GOT3 (cell line): ENCODE measurements at places on chromosomes 12 and 14.

- no peak for DNase-seq
Measured at GRCh38 chr14:89484051-89484844, 67.2 kb upstream of the FOXN3 start.

- DNase-seq, result no peak
Measured at GRCh38 chr12:10214136-10214894, 1.6 kb downstream of the GABARAPL1 start.

DNA sequence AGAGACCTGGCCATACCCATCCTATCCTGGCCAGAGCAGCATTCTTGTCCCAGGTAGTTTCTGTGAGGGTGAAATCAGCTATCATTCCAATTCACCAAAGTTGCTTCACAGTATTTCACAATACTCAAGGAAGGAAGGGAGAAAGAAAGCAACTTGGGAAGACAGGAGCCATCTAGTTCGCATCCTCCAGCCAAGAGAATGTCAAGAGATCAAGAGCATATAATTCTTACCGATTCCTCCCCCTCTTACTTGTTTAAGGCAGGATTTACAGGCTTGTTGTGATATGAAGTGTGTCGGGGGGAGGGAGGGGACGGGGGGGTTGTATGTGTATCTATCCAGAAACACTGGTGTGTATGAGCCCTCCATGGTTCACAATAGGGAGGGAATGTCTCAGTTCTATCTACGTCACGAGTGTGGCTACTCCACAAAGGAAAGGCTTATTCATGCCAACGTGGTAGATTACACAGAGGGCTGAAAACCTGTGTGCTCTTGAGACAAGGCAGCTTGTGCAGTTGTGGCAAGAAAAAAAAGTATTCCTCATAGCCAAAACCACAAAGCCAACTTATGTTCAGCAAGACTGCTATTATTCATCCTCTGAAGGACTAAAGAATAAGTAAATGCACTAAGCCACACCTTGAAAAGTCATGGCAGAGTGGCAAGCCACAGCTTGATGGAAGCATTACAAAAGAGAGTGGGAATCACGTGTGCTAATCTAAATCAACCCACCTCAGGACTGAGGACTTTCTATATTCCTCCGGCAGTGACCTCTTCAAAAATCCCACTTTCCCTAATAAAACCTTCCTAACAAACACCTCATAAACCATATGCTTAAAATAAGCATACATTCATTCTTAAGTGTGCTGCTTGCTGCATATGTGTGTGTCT, 35.0 kb downstream of the CORO1C start:
- no peak for DNase-seq

- no peak for DNase-seq
Measured at GRCh38 chr14:69647213-69647612, 35.8 kb downstream of the SUSD6 start.

DNA sequence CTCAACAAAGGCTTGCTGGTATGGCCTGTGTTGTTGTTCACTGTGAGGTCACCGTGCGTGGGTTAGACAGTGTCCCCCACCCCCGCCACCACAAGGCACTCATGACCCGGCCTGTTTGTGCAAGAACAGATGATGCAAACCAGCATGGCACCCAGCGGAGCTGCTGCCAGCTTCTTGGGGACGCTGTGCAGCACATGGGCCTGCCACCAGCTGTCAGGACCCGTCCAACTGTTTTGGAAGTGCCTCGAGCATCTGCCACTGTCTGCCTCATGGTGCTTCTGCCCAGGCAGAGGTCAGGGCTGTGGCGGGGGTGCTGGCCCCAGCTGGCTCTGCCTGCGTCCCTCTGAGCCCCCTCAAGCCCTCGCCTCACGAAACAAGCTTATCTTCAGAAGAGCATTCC, 1.5 kb downstream of the ASB2 start:
- no peak for DNase-seq

- no peak for DNase-seq
Measured at GRCh38 chr12:89468017-89468416, 56.6 kb downstream of the GALNT4 start.

DNA sequence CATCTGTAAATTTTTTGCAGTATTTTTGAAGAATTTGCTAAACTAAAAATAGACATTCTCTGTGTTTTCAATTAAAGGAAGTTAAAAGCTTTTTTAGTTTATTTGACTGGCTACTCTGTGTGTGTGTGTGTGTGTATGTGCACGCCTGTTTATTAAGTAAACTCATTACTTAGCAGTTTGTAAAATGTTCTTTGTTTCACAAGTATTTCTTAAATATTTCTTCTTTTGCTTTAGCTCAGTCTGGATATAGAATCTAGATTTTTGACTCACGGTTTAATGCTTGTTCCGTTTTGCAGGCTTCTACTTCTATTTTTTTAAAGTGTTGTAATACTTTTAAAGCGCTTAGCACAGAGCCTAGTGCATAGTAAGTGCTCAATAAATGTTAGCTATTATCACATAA, 46.5 kb upstream of the KCNMB4 start:
- no peak for DNase-seq

- DNase-seq, result no peak
Measured at GRCh38 chr14:94501588-94502516, 7.4 kb downstream of the SERPINA12 start.
